Dermis microvascular lymphatic vessel endothelial cell (primary cell): ENCODE measurements at places on chromosomes 12 and 14.

DNA sequence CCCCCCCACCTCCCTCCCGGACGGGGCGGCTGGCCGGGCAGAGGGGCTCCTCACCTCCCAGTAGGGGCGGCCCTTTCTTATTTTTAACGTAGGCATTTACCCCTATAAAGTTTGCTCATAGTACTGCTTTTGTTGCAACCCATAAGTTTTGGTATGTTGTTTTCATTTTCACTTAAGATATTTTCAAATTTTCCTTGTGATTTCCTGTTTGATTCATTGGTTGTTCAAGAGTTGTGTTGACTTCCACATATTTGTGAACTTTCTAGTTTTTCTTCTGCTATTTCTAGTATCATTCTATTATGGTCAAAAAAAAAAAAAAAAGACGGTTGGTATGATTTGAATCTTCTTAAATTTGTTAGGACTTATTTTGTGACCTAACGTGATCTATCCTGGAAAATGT is 6.5 kb downstream of the NOXRED1 start:
- no peak for DNase-seq

- no peak for DNase-seq
These were observed 28.3 kb upstream of the BCDIN3D start for GRCh38 chr12:49871263-49871561.

- DNase-seq, result no peak
These were observed 4.6 kb upstream of the CACNB3 start for GRCh38 chr12:48813465-48814261.

GRCh38 chr12:107917912-107918800 is 143.7 kb downstream of the ASCL4 start:
- peak; percentile 35 for DNase-seq

- DNase-seq, result no peak
These were observed 30.5 kb downstream of the RAD9B start for GRCh38 chr12:110532644-110533043.

DNA sequence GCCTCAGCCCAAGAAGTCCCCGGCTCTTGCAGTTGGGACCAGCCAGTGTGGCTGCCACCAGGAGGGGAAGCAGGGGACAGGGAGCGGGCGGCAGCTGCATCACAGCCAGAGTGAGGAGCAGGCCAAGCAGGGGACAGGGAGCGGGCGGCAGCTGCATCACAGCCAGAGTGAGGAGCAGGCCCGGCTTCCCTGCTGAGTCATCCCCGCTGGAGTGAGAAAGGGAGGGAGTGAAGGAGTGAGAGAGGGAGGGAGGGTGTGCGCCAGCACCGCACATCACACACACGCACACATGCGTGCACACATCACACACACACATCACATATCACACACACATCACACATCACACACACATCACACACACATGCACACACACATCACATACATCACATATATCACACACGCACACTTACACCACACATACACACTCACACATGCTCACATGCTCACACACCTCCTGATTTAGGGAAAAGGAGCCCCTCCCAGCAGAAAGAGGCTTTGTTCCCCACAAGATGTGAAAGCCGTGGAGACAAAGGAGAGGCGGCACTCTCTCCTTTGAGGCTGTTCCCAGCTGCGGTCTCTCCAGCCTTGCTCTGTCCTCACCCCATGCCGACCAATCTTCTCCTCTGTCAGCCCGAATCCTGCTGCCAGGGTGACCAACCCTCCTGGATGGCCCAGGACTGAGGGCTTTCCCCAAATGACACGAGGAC is 16.7 kb upstream of the ZDHHC22 start:
- peak; percentile 29 for DNase-seq

GRCh38 chr12:109947521-109947920 is 47.4 kb downstream of the TCHP start:
- no peak for DNase-seq

DNA sequence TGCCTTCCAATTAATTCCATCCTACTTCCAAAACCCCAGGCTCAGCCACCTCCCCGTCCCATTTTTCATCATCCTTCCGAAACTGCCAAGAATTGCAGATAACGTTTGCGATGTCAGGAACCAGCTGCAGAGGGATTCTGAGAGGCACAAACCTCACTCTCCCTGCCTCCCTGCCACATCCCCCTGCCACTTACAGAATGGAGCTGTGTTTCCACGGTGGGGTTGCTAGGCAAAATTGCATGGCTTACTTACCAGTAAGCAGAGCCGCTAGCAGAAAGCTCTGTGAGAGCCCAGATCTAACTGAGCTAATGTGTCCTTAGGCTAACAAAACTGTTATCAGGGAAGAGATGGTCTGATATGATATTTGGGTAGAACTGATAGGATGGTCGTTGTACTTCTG is 127.4 kb downstream of the KCNK10 start:
- DNase-seq, result no peak

DNA sequence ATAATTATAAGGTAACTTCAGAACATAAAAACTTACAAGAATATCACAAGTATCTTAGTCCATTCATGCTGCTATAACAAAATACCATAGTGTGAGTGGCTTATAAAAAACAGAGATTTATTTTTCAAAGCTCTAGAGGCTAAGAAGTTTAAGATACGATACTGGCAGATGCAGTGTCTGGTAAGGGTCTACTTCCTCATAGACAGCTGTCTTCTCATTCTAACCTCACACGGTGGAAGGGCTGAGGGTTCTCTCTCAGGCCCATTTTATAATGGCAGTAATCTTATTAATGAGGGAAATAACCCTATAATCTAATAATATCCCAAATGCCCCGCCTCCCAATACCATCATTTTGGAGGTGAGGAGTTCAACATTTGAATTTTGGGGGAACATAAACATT is 23.7 kb upstream of the OSBPL8 start:
- no peak for DNase-seq

GRCh38 chr12:89244536-89244935 is 107.8 kb downstream of the DUSP6 start:
- no peak for DNase-seq

- DNase-seq, result no peak
These were observed 452.9 kb downstream of the RPL10L start for GRCh38 chr14:46198676-46199075.

DNA sequence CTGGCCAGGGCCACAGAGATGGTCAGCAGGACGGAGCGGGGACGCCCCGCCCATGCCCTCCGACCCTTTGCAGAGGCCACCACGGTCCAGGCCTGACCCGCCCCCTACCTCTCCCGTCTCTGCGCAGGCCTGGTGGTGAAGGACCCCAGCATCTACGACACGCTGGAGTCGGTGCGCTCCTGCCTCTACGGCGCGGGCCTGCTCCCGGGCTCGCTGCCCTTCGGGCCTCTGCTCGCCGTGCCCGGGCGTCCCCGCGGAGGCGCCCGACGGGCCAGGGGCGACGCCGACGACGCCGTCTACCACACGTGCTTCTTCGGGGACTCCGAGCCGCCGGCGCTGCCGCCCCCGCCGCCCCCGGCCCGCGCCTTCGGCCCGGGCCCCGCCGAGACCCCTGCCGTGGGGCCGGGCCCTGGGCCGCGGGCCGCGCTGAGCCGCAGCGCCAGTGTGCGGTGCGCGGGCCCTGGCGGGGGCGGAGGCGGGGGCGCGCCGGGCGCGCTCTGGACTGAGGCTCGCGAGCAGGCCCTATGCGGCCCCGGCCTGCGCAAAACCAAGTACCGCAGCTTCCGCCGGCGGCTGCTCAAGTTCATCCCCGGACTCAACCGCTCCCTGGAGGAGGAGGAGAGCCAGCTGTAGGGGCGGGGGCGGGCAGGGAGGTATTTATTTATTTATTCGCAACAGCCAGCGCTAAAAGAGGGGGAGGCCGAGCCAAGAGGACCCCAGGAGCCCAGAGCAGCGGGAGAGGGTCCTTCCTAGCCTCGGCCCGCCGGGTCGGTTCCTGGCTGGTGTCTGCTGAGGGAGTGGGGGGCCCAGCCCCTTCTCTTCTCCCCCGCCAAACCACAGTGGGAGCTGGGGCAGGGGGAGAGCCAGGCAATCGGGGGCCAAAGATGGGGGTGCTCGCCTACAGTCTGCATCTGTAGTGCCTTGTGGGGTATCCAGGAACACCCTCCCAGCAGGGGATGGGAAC is 8.1 kb downstream of the TAMALIN start:
- no peak for DNase-seq

GRCh38 chr12:109910969-109911348 is 10.9 kb downstream of the TCHP start:
- DNase-seq, result no peak

DNA sequence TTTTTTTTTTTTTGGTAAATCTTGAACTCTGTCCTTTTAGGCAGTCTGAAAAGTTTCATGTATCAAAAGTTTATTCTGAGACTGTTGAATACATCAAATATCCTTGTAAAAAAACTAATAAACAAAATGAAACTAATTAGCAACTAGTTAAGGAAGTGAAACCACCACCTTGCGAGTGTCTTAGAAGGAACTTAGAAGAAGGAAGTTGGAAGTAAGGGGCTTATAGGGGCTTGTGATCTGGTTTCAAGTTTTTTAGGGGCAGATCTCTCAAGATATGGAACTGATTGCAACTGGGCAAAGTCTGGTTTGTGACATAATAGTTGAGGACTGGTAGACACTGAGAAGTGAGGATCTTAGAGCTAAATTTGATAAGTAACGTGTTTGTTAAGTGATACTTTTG is 748.8 kb downstream of the C12orf50 start:
- no peak for DNase-seq

GRCh38 chr14:53692885-53693284 is 263.7 kb downstream of the BMP4 start:
- no peak for DNase-seq

DNA sequence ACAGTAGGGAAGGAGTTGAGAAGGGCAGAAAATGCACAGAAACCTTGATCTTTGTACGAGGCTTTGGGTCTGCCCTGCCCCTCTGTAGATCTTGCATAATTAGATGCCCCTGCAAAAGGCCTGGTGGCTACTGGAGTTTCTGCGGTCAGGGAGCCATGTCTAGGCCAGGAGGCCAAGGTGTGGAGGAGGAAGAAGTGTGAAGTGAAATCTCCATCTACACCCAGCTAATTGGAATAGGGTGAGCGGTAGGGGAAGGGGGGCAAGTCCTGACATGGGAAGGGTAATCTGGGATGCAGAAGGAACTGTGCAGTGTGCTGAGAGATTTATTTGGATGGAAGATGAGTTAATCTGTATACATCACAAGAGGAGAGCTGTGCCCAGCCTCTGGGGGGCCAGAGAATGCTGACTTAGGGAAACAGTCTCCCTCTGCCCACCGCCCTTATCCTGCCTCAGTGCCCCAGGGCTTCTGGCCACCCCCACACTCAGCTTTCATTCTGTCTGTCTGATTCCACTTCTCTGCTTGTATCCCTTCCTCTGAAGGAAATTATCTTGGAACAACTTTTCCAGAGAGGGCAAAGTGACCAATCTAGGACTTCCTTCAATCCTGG is 5.4 kb downstream of the CYP27B1 start:
- no peak for DNase-seq

DNA sequence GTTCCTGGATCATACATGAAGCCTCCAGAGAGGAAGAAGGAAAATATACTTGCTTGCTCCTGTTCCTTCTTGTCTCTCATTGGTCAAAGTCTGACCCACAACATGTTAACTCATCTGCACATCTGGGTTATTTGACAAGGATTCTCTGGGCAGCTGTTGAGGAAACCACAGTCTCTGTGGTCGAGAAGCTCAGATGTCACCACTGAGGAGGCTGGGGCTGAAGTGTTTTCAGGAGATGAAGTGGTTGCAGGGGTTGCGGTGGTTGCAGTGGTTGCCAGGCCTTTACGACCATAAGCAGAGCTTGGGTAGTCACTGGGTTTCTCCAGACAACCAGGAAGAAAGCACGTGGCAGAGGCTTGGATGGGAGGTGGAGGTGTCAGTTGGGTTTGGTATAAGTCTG is 265.0 kb upstream of the LRIG3 start:
- DNase-seq, result no peak

- DNase-seq, result no peak
These were observed 116.1 kb downstream of the DUSP6 start for GRCh38 chr12:89236237-89236636.

DNA sequence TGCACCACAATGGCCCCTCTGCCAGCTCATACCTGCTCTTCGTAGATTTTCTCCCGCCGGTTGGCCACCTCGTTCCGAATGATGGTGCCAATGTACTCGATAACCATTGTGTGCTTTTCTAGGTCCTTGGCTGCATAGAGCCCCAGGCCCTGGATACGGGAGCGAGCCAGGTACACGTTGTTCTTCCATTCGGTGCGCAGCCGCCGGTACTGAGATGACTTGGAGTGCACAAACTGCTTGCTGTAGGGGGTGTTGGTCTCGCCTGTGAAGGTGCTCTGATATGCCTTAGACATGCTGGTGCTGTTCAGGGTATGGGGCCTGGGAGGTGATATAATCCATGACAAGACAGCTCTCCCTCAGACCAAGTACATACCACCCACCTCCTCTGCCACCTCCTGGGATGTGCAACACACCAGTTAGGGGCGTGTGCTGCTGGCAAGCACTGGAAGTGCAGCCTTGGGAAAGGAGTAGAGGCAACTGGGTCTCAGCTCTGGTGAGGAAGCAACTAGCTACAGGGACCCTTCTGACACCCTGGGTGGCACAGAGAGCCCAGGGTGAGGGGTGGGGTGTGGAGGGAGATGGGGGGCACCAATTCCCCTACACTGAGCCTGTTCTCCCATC is 4.1 kb upstream of the PRKAG1 start:
- no peak for DNase-seq

DNA sequence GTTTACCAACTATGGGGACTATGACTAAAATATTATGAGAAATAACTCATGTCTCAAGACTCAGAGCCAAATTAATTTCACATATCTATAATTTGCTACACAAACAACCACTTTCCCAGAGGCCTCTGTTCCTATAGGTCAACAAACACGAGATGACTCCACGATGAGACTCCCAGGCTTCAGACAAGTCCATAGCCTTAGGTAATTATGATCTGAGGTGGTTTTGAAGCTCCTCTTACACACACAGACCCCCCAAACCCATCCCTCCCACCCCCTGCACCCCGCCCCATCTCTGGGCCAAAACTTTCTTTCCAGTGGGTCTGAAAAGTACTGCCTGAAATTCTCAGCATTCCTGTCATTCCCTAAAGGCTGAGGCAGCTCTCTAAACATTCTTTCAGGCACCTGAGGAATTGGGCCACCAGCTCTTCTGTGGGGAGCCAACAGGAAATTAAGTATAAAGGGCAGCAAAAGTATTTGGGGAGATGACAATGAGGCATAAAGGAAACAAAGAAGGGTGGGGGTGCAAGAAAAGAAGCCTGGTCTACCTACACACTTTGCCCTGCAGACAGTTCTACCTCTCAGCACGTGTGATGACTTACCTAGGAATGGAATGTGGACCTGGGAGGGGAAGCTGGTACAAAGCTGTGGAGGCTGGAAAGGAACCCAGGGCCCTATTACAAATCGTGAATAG is 143.6 kb downstream of the PAWR start:
- DNase-seq, result peak; percentile 67

GRCh38 chr12:67795236-67795635 is 146.7 kb downstream of the DYRK2 start:
- peak; percentile 24 for DNase-seq

DNA sequence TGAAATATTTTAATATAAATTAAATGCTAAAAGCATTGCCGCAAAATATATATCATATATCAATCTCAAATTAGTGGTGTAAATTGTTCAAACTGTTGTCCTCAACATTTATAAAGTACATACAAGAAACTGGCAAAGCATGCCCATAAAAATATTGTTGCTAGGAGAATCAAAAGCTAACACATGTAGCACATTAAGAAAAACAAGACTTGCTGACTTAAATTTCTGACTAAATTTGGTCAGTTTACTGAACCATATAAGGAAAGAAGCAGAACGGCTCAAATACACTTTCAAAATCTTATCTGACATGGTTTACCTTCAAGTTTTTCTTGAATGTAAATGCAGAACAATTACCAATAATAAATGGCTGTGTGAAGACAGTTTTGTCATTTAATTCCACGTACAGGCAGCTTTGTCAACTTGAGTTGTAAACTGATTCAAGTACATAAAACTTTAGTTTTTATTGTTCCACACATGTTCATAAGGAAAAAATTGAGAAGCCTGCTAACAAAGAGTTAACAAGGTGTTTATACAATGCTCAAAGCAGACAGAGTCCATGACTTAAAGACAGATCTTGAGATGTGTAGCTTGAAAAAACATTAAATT is 50.4 kb downstream of the PPP1R12A start:
- DNase-seq, result no peak
